ENCODE measurements at places on chromosomes 12 and 14.
A peak's percentile ranks its signal among the peaks of the same experiment; 100 is the strongest.

- DNase-seq: no peak
Observed at GRCh38 chr14:59247801-59248584, 59.5 kb downstream of the DAAM1 start.

DNA sequence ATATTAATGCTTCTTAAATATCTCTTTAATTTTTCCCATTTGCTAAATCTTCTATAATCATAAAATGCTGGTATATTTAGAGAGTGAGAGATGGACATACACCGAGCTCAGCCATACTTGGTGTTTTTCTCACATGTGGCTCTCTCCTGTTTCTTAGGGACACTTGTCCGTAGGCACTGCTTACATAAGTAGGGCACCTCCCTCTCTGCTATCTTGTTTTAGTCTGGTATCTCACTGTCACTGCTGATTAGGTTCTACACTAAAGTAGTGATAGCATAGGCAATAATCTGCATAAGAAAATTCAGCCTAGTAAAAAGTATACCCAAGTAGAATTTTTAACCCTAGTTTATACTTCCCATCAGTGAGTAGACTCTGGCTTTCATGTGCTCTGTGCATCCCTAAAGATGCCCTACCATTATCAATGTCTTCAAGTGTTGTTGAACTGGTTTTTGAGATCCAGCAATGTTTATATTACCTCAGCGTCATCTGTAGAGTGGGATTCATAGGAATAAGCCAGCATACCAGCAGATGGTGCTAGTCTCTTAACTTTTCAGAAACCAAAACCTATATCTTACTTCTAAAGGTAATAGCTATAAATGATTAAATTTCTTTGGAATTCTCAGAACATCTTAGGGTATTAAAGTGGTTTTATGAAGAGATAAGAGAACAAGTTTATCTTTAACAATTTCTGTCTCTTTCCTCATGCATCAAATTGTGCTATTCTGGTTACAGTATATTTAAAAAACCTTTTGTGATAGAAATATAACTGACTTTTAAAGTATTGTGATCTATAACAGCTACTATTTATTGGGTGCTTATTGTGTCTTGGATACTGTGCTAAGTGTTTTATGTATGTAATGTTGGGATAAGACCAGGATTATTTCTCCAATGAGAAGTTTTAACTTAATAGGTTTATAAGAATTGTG, 32.9 kb downstream of the ARID2 start:
- DNase-seq: no peak

GRCh38 chr14:65794674-65795279, 382.2 kb downstream of the FUT8 start:
- DNase-seq: no peak

DNA sequence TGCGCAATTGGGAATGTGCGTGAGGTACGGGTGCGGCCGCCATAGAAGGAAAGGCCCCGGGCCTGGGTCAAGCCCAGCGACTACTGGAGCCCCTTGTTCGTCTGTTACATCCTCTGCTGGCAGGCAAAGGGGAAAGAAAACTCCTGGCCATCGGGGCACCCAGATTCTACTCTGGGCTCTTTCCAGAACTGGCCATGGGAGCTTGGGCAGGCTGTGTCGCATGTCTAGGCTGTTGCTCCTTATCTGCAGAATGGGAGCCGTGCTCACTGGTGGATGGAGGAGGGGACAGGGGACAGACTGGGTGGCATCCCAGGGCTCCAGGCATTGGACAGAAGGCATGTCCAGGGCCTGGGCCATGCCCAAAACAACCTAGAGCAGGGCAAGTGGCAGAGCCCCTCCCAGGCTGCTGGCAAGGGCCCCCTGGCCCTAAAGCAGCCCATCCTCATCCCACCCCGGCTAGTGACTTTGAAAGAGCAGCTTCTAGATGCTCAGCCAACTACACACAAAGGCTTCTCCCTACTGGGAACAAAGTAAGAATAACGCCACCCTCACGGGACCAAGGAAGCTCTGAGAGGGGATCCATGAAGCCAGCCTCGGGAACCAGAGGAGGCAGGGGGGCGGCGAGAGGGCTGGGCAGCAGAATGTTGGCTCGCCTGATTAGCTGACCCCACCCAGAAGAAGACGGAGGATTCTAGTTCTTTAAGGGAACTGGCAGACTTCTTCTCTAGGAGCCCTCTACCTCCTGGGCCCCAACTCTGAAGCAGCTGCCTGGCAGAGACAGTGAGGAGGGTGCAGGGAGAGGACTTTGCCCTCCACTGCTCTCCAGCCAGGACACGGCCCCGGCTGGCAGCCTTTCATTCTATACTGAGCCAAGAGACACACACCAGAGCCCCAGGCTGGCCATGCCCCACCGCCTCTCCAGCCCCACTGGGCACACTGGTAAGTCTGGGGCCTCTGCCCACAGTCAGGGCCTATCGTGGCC, 96.8 kb downstream of the SINHCAF start:
- DNase-seq: no peak

DNA sequence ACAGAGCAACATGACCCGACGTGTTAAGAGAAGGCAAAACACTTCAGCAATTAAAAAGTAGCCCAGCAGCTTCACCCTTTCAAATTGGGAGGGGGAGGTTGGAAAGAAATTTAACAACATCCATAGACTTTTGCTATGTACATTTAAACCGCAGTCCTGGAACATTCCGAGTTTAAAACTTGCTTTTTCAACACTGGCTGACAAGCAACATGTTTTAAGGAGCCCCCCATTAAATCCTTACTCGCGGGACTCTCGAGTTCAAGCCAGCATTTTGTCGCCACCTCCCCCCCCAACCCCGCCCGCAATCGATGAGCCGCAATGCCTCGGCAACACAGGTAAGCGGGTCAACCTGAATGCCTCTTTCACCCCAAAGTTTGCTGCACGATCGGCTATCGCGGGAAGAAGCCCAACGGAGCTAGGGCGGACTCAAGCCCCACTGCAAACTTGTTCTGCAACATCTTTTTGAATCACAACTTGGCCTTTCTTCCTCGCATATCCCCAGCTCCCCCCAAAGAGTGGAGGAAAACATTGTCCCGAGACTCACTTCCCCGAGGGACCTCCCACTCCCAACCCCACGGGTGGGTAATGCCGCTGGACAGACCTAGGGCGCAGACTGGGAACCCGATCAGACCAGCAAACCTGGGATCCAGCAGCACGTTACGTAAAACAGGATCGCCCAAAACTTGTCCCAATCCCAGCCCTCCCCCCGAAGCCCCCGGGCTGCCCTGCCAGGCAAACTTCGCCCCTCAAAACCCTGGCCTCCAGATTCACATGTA, 777 bp downstream of the ZFP36L1 start:
- DNase-seq: no peak

- no peak for DNase-seq
Observed at GRCh38 chr14:35482994-35483515, 50.9 kb upstream of the INSM2 start.

GRCh38 chr12:90124289-90124688, 415.7 kb upstream of the ATP2B1 start:
- no peak for DNase-seq

DNA sequence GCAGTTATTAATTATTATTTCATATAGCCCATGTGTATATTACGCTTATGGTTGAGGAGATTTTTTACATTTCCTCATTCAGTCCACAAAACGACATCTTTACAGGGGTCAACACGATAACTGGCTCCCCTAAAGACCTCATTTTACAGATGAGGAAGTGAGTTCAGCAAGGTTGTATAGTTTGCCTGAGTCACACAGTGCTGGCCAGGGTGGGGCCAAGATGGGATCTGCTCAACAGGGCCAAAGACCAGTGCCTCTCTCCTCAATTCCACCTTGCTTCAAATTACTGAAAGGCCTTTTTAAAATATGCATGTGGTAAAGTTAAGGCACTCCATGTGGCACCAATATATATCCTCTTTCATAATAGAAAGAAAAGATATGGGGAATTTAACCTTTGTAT, 13.1 kb downstream of the GRIN2B start:
- DNase-seq: no peak

DNA sequence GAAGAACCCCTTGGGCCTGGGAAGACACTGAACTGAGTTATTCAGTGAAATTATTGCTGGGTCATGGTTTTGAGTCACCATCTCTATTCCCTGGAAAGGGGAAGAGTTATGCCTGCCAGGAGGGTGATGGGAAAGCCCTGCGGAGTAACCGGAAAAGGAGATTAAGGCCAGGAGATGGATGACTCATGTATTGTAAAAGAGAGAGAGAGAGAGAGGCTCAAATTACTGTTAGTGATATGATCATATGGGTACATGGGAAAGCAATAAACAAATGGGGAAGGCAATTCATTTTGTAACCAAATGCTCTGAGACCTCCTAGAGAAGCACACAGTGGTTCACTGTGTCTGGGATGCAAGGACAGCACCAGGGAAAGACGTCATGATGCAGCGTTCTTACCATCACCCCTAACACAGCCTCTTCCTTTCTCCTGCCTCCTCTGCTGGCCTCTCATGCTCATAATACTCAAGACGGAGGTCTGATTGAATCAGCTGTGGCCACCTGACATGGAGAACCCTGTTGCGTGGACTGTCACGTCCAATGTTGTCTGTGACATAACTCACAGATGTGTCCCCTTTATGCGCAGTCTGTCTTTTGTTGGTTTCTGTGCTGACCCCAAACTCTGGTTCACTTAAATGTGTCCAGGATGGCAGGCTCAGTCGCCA, 243.7 kb downstream of the TMEM132D start:
- DNase-seq: no peak

- no peak for DNase-seq
Observed at GRCh38 chr12:102372087-102372486, 108.3 kb downstream of the IGF1 start.

DNA sequence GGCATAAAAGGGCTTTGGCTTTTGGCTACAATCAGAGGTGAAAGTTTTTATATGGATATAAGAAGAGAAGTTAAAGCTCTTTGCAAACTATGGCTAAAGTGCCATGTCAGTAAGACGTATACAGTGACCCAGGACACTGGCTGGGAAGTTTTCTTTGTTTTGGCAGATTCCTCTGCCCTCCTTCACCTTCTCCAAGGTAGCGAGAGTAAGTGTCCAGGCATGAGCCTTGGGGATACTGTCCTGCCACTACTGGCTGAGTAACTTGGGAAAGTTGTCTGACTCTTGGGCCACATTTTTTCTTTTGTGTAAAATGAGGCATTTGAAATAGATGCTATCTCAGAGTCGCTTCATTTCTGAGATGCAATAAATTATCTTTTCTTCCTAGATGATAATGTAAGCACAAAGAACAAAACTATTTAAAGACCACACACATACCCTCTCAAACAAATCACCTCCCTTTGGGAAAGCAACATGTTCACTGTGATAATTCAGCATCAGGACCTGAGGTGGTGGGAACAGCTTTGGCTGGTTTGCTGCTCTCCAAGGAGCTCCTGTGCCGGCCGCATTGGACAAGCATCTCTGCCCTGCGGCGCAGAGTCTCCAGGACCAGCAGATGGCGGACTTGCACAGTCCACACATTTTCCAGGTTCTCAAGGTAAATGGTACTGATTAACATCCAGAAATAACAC, 106.3 kb downstream of the PTCSC3 start:
- no peak for DNase-seq

GRCh38 chr14:98545181-98545580, 726.8 kb downstream of the BCL11B start:
- no peak for DNase-seq

- no peak for DNase-seq
Observed at GRCh38 chr12:72285861-72286260, 13.7 kb downstream of the TRHDE start.

GRCh38 chr12:116284396-116284795, 6.9 kb upstream of the MED13L start:
- no peak for DNase-seq

GRCh38 chr12:38878333-38878705, 27.1 kb downstream of the CPNE8 start:
- no peak for DNase-seq

DNA sequence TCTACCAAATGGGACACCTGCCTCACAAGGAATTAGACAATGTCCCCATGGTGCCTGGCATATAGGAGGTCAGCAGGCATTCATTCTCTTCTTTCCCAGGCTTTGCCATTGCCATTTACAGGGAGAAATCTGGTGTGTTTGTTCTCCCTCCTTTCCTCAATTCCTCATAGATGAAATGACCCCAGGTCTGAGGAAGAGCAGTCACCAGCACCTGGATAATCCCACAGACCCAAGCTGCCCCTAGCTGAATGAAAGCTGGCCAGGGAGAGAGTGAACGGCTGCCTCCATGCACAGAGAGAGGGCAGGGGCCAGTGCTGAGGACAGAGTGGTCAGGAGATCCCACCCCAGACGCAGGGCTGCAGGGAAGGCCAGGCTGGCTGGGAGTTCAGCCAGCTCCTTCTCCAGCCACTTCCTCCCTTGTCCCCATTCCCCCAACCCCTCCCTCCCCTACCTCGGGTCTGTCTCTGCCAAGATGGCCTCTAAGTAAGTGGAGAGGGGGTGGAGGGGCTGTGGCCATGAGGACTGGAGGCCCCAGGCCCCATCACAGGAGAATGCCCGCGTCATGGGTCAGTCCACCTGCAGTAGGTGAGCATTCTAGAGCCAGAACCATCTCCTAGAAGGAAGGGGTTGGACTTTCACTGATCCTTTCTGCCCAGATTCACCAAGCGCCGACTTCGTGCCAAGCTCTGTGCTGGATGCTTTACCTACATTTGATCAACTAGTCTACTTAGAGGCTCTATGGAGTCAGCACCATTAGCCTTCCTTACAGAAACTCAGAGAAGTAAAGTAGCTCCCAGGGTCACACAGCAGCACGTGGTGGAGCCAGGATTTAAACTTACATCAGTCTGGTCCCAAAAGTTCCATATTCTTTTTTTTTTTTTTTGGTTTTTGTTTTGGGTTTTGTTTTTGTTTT, 2.0 kb upstream of the KRT4 start:
- DNase-seq: no peak

DNA sequence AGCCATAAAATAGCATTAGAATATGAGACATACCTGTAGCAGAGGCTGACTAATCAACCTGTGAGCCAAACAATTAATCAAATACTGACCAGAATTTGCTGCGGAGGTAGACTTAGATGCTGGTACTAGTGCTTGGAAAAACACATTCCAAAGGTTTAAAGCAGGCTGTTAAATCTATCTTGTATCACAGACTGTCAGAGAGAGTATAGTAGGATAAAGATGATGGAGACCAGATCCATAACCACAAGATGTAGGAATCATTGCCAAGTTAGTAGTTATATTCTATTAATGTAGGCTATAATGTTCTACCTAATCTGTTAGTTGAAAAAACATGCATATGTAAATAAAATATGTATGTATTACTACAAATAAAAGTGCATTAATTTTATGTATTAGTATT, 726.2 kb downstream of the SLC6A15 start:
- DNase-seq: no peak

GRCh38 chr12:112108202-112109079, at the start of gene NAA25:
TSS of gene NAA25 (minus strand) at chr12:112108783. CDS start at chr12:112108773, 10 bp downstream.
- peak; percentile 65 for DNase-seq

DNA sequence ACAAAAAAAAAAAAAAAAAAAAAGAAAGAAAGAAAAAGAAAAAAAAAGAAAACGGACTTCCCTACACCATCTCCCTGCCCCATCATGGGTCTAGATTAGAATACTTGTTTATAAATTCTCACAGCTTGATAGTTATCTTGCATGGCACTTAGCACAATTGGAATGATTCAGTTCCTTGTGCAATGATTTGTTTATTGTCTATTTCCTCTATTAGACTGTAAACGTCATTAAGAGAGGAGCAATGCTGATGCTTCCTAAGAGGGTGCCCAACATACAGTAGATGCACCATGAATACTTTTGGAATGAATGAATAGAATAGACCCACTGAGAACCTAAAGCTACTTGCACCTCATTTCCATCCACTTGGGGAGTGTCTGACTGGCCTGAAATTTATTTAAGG, 40.8 kb downstream of the PAX9 start:
- DNase-seq: no peak
